ENCODE measurements at places on chromosomes 6 and 20.

- DNase-seq, result no peak
Observed at GRCh38 chr6:87154641-87154992, 748 bp upstream of the ZNF292 start.

DNA sequence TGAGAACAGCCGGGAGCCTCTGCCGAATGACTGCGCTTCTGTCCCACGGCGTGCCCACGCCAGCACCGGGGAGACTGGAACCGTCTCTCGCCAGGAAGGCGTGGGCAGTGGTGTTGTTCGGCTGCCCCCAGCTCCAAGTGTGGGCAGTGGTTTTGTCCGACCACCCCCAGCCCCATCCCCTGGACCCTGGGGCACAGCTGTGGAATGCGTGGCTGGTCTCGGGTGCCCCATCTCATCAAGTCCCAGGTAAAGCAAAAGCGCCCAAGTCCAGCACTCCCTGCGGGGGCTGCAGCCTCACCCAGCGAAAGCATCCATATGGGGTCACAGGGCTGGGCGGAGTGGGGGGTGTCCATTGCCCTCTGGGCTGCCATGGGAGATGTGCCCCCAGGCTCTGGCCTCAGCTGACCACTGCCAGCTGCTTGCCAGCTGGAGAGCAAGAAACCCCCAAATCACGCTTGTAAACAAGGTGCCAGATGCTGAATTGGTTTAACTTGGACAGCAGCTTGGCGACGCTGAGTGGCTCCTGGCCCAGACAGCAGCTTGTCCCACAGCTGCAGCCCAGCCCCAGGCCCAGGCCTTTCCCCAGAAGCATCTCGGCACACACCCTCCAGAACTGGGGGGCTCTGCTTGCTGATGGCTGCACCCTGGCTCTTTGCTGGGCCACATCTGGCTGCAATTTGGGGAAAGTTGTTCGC is 4.5 kb downstream of the CABLES2 start:
- DNase-seq, result no peak

GRCh38 chr6:155004017-155004416 is 8.9 kb downstream of the TIAM2 start:
- DNase-seq, result no peak

GRCh38 chr6:14502551-14502950 is 385.0 kb downstream of the CD83 start:
- DNase-seq, result no peak

- DNase-seq, result no peak
Observed at GRCh38 chr6:112799889-112800288, 452.8 kb downstream of the RFPL4B start.

GRCh38 chr20:634148-634925 is 18.7 kb downstream of the SRXN1 start:
- no peak for DNase-seq

DNA sequence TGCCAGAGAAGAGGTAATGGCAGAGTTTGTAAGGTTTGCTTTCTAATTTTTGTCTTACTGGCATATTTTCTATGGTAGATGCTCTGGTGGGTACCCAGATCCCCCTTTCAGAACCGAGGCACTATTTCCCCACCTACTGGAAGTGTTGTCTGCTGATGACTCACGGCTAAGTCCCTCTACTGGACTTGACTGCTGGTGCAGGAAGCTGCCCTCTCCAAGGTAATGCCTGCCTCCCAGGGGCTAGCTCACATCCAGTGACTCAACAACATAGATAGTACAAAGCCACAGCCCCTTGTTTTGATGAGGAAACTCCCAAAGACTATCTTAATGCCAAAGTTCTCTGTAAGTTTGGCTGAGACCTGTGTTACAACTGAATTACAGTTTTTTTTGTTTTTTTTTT is 285.4 kb upstream of the FLRT3 start:
- no peak for DNase-seq

DNA sequence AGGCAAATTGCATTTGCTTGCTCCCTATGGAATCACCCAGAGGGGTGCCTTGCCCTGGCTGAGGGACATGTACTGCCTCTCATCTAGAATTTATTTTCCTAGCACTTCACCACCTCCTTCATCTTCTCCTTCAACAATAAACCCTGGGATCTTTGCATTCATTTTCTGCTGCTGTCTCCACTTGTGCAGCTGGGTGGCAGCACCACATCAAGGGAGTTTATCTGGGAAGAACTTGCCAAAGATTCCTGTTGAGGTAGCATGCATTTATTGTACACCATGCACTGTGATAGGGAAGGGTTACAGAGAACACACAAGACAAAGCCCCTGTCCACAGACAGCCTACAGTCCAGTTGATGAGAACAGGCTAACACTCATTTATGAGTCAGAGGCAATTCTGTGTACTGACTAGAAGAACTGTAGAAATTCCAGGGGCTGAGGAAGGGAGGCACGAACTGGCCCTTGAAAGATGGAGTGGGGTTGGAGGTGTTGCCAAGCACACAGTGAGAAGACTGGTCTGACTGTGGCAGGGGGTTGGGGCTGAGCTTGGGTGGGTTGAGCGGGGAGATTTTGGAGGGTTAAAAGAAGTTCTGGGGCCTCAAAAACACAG is 17.5 kb downstream of the C20orf173 start:
- no peak for DNase-seq

DNA sequence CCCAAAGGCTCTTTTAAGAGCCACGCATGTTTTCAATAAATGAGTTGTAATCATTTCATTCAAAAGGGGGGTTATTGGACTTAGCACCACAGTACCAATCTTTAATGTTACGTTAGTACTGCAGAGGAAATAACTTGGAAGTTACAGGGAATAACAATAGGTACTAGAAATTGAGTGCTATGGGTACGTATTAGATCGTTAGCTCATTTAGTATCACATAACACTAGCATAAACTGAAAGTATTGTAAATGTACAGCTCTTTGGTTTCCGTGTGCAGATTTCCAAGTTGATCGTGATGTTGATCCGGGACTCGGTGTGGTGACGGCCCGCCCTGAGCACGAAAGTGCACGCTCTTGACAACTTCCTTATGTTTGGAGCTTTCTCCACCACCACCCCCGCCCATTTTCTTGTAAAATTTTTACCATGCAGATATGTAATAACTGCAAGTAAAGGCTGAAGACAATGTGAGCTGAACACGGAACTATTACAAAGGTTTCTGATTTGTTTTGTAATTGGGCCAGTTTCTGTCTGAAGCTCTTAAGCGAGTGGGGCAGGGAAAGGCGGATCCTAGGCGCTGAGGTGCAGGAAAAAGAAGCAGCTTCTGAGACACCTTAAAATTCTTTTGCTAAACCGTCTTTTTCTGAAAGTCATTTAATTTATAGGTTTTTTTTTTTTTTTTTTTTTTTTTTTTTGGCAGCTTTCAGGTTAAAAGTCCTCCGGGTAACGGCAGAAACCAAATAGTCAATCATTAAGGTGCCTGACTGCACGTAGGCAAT is 71.5 kb downstream of the HFE start:
- DNase-seq, result peak; percentile 29

DNA sequence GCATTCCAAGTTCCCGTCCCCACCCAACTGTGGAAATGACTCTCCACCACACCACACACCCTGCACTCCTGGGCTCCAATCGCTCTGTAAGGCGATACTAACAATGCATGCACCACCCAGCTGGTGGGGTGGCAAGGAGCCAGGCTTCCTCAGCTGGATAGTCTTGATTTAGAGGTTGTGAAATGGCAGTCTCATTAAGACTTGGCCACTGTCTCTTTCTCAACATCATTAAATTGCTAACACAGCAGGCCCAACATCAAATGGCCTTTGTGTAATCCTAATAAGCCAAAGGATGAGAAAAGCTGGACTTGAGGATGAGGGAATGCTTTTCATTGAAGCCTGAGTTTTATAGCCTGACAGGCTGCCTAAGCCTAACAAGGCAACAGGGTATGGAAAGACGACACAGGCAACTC is 223.7 kb downstream of the GMDS start:
- DNase-seq, result no peak
